ENCODE measurements at places on chromosomes 7 and 10.

DNA sequence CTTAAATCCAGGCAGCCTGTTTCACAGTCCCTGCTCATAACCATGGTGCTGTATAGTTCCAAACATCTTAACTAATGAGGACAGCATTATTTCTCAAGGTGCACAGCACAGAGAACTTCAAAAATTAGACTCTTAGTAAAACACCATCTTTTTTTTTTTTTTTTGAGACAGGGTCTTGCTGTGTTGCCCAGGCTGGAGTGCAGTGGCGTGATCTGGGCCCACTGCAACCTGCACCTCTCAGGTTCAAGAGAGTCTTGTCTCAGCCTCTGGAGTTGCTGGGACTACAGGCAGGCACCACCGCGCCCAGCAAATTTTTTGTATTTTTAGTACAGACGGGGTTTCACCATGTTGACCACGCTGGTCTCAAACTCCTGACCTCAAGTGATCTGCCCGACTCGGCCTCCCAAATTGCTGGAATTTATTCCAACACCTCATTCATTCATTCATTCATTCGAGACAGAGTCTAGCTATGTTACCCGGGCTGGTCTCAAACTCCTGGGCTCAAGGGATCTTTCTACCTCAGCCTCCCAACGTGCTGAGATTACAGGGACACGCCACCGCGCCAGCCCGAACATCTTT lies 507 bp upstream of the TMEM254 start:
- no peak for DNase-seq

DNA sequence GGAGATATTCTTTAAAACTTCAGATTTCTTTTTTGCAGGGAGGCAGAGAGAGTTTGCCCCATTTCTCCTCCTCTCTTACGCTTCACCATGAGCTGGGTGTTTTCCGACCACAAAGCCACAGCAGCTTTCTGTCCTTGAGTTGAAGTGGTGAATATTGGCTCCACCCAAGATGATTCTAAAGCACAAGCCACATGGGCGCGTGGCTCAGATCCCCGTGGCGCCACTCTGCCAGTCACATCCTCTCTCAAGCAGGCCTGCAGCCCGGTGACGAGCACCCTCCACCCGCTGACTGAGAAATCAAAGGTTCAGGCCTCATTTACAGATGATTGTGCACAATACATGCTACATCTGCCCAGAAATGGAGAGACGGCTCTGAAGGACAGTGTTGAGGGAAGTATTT lies 27.6 kb upstream of the RNF32 start:
- DNase-seq, result no peak

- DNase-seq, result no peak
Observed at GRCh38 chr10:117175215-117175900, 21.9 kb upstream of the KCNK18 start.

DNA sequence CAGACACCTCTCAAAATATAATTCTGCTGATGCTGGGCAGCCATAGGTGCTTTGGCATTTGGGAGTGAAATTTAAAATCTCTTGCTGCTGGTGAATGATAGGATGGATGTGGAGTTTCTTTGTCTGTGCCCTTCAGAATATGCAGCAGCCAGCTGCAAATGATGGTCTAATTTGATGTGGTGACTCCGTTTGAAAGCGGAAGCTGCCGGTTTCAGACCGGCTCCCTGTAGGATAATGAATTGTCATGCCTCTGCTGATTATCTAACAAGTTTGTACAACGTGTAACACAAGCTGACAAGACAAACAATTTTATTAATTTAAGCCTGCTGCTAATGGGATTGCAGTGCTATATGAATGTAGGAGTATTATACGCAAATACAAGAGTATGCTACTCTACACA lies 103.5 kb downstream of the SND1 start:
- no peak for DNase-seq

GRCh38 chr7:131844369-131844768 lies 287.9 kb upstream of the PODXL start:
- no peak for DNase-seq

GRCh38 chr10:24251547-24251946 lies 42.6 kb downstream of the KIAA1217 start:
- DNase-seq, result no peak

- no peak for DNase-seq
Observed at GRCh38 chr7:91330191-91330808, 66.1 kb downstream of the FZD1 start.

- DNase-seq, result no peak
Observed at GRCh38 chr7:130037703-130038102, 13.5 kb downstream of the ZC3HC1 start.

DNA sequence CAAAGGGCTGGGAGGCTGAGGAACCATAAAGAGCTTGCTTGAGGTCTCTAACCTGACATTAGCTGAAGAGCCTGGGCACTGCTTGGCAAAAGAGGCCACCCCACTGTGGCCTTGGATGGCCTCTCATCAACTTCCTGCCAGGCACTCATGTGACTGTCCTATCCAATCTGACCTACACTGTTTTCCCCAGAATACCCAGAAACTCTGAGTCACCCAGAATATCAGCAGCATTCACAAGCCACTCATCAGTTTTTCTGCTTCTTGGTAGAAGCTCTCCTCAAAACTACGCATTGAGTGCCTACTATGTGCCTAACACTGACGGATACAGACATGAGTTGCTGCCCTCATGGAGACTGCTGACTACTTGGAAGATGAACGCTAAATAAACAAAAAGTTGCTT lies 4.1 kb upstream of the NT5C2 start:
- no peak for DNase-seq

DNA sequence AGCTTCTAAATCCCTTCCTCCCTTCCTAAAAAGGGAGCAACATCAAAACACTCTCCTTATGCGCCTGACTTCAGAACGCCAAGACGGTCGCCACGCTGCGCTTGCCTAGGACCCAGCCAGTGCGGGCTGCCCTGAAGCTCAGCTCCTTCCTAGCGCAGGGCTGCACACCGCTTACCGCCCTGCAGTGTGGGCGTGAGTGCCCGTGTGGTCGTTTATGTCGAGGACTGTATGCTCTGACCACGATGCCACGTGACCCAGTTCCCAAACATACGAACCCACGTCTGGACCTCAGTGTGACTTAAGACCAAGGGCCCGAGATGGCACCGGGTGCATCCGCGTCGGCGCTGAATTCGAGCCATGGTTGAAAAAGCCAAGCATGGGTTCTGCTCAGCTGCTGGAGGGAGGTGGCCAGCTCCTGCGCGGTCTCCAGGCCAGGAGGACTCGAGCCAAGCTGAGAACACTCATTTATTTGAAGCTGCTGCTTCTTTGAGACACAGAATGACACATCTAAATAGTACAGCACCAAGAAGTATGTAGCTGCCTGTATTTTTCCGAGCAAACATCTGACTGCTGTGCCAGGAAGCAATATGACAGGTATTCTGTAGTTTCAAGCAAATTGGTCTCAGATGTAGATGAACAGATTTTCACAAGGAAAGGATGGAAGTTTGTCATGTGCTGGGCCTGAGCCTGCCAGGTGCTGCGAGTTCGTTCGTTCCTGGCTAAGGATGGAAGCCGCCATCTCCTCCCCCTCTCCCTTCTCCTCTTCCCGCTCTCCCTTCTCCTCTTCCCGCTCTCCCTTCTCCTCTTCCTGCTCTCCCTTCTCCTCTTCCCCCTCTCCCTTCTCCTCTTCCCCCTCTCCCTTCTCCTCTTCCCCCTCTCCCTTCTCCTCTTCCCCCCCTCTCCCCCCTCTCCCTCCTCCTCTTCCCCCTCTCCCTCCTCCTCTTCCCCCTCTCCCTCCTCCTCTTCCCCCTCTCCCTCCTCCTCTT lies 184.7 kb downstream of the EBF3 start:
- no peak for DNase-seq

- DNase-seq, result no peak
Observed at GRCh38 chr10:51430506-51430905, 268.9 kb downstream of the CSTF2T start.

- DNase-seq, result no peak
Observed at GRCh38 chr7:137717811-137718271, 128.9 kb downstream of the DGKI start.

DNA sequence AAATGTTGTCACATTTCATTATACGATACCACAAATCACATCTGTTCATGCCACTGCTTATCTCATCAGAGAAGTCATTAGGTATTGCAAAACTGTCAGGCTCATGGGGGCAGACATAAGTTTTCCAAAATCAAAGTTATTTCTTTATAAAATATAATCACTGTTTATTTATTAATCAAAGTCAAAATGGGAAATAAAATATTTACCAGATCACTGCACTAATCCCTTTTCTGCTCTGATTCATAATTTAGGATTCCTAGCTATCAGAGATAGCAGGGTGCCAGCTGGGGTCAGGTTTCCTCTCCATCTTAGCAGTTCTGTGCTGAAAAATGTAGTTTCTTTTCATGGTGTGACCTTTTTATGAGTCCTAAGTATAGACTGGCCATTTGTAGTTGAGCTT lies 117.7 kb upstream of the LANCL2 start:
- no peak for DNase-seq

DNA sequence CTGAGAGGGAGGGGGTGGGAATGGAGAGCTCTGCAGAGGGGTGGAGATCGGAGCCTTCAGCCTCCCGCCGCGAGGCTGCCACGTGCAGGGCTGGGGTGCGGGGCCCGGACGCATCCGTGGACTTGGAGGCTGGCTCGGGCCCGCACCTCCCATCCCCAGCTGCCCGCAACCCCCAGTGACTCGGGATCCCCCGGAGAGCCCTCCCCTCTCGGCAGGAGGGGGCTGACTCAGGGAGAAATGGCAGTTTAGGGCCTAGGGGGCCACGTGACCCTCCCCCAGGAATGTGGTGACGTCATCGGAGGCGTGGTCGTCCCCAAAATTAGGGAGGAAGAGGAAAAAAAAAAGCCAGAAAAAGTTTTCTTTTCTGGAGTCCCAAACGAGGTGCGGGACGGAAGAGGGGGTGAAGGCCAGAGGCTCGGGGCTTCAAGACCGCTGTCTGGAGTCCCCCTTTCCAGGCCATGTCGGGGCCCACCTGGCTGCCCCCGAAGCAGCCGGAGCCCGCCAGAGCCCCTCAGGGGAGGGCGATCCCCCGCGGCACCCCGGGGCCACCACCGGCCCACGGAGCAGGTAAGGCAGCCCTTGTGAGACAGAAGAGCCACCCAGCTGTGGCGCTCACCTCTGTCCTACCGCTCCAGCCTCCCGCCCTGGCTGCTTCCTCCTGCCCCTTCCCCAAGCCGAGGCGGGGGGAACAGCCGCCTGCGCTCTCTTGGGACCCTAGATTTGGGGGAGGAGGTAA lies at the start of gene TRIP6:
TRIP6 (plus strand) TSS at position 348 of the 736 bp plus-strand sequence; CDS start at position 459, 111 bp downstream.
- peak; percentile 88 for DNase-seq

DNA sequence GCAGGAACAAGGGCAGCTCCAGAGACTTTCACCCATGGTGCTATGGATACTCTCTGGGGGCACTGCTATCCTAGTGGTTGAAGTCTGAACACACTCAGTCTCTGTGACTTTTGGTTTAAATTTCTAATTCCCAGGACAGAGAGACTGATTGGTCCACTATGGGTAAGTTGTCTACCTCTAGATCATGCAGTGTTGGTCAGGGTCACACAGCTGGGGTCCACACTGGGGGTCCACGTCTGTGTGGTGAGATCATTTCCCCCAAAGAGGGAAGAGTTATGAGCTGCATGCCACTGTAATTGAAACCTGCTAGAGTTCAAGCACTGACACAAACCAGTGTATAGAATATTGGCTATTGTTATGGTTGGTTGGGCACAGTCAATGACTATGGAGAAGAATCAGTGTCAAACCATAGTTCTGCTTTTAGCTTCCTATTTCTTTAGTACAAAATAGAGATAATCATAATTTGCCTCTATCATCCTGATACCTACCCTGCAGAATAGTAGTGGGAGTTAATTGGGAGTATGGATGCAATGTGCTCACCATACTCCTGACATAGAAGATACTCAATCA lies 101.6 kb downstream of the PRTFDC1 start:
- no peak for DNase-seq

GRCh38 chr7:29606287-29606721 lies 42.7 kb downstream of the PRR15 start:
- no peak for DNase-seq

DNA sequence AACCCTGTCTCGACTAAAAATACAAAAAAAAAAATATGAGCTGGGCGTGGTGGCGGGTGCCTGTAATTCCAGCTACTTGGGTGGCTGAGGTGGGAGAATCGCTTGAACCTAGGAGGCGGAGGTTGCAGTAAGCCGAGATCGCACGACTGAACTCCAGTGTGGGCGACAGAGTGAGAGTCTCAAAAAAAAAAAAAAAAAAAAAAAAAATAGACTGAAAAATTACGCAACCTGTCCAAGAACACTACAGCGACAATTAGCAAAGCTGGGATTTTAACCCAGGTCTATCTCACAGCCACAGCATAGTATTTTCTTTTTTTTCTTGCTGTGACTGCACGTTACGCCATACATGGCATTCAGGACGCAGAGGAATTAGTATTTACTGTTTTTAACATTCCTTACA lies 1.1 kb upstream of the RABGEF1 start:
- DNase-seq, result no peak

- no peak for DNase-seq
Observed at GRCh38 chr7:15424468-15424867, 137.3 kb downstream of the AGMO start.

DNA sequence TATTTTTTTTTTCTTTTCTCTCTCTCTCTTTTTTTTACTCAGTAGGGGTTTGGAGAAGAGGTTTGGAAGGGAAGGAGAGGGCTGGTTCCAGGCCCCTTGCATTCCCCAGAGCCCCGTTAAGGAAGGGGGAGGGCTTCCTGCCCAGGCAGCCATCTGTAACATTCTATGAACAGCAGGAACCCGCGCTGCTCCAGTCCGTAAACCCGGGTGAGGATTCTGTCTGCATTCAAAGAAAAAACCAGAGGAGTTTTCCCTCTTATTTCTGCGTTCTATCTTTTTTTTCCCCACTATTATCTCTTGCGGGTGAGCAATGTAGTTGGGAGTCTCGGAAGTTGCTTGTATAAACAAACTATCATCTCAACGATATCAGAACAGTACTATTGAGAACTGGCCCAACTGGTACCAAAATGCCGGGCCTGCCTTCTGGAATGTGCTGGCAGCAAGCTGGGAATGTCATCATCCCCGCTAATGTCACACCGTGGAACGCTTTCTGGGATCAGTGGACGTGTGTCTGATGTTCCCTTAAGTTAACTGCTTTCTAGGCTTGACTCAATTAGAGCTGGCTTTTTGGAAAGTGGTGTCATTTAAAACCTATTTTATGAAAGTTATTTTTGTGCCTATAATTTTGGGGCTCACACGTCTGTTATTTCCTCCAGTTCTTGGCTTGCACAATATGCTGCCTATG lies 153.1 kb upstream of the MEOX2 start:
- DNase-seq, result peak; percentile 69

GRCh38 chr7:29623973-29624372 lies 60.3 kb downstream of the PRR15 start:
- no peak for DNase-seq

DNA sequence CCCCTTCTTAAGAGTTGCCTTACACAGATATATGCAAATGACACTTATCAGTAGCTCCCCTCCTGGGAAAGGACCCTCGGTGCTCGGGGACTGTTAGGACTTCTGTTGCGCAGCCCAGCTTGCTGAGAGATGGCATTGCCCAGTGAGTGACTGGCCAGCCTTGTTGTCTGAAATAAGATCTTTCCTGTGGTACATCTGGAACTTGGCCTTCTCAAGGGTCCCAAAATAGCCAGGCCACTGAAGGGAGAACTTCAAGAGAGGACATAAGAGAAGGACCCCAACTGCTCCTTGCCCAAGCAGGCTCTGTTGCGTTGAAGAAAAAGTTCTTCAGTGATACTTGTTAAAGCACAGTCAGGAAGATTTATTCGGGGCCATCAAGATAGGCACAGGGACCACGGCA lies 17.3 kb downstream of the BAG3 start:
- DNase-seq, result no peak

GRCh38 chr7:144027974-144028373 lies 20.8 kb upstream of the OR2A5 start:
- no peak for DNase-seq
